Caco-2 (cell line): ENCODE measurements at places on chromosomes 11 and 22. TPM values are rescaled to one million over a fixed set of nuclear protein-coding genes. Genes with fewer than 3 reads are reported as not detected.

DEPDC7 gene
- total RNA-seq: 17.0 and 17.2 TPM in 2 replicates

MFNG gene
- total RNA-seq: 3.6 TPM in 2 replicates

GRCh38 chr11:124602193-124602592, 9.0 kb upstream of the PANX3 start:
- no peak overlapping the region for H3K27ac ChIP-seq
- no peak overlapping the region for H3K4me3 ChIP-seq
- DNase-seq: no peak
- no peaks in the 10 kb centered on the region for H3K36me3 ChIP-seq

DNA sequence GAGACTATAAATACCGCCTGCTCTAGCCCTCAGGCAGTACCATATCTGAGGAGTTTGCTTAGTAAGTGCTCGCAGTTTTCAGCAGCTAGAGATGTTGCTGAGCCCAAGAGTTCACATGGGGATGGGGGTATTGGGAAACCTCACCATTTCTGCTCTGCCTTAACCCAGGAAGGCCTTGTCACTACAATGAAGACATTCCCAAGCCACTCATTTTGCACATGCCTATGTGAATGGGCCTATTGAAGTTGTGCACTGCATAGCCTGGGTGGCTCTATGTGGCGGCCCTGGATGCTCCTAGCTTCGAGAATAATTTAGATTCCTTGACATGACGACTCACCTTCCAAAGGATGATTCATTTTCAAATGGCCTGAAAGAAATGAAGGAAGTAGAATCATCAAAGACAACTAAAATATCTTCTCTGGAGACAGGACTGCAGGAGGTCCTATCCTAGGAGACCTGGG, 163.4 kb downstream of the ADAMTS15 start:
- no peaks in the 10 kb centered on the region for H3K27me3 ChIP-seq
- H3K36me3 ChIP-seq: no peaks in the 10 kb centered on the region
- H3K4me3 ChIP-seq: no peak overlapping the region
- DNase-seq: no peak
